DND-41 (cell line): ENCODE measurements at places on chromosomes 13 and 19.

GRCh38 chr13:45490068-45490467, 25.3 kb downstream of the COG3 start:
- DNase-seq = no peak
- H3K27me3 ChIP-seq = no peaks in the 10 kb centered on the region
- H3K27ac ChIP-seq = no peak overlapping the region
- H3K36me3 ChIP-seq = peaks cover 62% of the 10 kb centered on the region

GRCh38 chr13:71591374-71591773, 275.6 kb downstream of the DACH1 start:
- H3K27ac ChIP-seq = no peak overlapping the region
- H3K4me1 ChIP-seq = no peaks in the 10 kb centered on the region
- no peaks in the 10 kb centered on the region for H3K27me3 ChIP-seq
- H3K4me3 ChIP-seq = no peak overlapping the region

DNA sequence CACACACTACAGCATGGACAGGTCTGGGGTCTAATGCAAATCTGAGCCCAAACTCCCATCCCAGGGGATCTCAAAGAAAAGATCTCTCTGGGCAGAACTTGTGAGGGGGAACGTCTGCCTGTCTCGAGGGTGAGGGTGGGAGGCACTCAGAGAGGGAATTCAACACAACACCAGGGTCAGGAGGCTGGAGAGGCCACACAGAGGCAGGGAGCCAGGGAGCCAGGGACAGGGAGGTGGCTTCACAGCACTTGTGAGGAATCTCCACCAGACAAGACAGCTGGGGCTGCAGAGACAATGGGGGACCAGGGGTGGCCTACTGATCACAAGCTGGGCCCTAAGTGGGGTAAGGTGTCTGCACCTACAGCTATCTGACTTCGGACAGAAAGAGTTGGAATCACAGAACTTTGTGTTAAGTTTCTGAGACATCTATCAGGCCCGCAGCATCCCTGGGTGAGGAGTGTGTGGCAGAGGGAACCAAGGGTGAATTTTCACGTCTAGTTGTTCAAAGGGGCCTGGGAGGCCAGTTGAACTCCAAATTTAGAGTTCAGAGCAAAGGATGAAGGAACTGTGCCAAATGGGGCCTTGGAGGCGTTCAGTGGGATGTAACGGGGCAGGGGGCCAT, 12.7 kb upstream of the AKAP8L start:
- H3K4me3 ChIP-seq = peak overlapping the region; percentile 92
- no peaks in the 10 kb centered on the region for H3K27me3 ChIP-seq
- peak overlapping the region; percentile 86 for H3K27ac ChIP-seq
- H3K4me1 ChIP-seq = peaks cover 40% of the 10 kb centered on the region
- peaks cover 45% of the 10 kb centered on the region for H3K36me3 ChIP-seq

GRCh38 chr13:110625771-110626321, 10.5 kb downstream of the NAXD start:
- no peak overlapping the region for H3K27ac ChIP-seq
- H3K4me1 ChIP-seq = no peaks in the 10 kb centered on the region
- no peaks in the 10 kb centered on the region for H3K27me3 ChIP-seq
- no peak overlapping the region for H3K4me3 ChIP-seq

DNA sequence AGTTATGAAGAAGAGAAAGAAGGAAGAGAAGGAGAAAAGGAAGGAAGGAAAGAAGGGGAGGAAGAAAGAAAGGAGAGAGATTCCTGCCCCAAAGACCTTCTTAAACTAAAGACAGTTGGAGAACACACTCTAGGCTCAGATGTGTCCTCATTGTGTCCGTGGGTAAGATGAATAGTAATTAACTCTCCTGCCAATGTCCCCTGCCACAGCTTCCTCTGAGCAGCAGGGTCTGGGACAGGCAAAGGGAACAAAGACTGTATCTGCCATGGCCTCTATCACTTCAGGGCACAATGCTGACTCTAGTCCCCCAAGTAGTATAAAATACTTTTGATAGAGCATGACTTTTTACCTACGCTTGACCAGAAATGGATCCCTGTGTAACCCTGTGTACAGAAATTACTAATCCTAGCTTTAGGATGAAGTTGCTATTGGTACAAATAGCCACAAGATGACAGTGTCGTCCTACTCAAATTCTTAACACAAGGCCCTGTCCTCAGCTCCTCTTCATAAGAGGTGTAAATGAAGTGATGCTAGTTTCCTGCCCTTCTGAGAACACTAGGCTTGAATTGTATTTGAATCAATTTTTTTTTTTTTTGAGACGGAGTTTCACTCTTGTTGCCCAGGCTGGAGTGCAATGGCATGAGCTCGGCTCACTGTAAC, 186.2 kb upstream of the GPR12 start:
- no peaks in the 10 kb centered on the region for H3K36me3 ChIP-seq
- DNase-seq = no peak
- no peak overlapping the region for H3K27ac ChIP-seq
- no peaks in the 10 kb centered on the region for H3K4me1 ChIP-seq
- H3K27me3 ChIP-seq = peaks cover 15% of the 10 kb centered on the region
- no peak overlapping the region for H3K4me3 ChIP-seq

DNA sequence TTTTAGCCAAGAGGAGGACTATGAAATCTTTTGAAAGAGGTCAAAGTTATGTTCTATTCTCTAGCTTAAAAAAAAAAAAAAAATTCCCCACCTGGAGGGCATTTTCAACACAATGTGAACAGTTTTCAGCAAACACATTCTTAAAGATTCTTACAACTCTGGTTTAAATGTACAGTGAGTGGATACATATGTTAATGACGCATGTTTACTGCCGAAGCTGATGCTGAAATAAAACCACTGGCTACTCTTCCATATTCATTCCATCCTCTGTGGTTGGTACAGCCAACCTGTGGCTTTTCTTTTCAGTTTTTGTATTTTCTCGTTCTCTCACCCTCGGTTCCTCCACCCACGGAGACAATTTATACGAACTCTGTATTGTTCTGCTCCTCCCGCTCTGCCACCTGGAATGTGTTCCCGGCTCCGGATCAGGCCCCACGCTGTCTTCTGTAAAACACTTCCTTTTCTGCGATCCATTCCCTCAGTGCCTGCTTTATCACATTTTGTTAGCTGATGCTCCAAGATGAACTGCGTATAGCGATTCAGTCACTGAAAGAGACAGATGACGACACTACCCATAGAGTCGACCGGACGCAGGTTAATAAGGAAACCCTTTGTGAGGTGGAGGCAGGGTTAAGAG, 466.4 kb upstream of the ARGLU1 start:
- H3K27me3 ChIP-seq = no peaks in the 10 kb centered on the region
- H3K4me1 ChIP-seq = no peaks in the 10 kb centered on the region
- no peak overlapping the region for H3K27ac ChIP-seq
- no peak overlapping the region for H3K4me3 ChIP-seq
- no peaks in the 10 kb centered on the region for H3K36me3 ChIP-seq
